ENCODE measurements at places on chromosomes 12 and 14.

DNA sequence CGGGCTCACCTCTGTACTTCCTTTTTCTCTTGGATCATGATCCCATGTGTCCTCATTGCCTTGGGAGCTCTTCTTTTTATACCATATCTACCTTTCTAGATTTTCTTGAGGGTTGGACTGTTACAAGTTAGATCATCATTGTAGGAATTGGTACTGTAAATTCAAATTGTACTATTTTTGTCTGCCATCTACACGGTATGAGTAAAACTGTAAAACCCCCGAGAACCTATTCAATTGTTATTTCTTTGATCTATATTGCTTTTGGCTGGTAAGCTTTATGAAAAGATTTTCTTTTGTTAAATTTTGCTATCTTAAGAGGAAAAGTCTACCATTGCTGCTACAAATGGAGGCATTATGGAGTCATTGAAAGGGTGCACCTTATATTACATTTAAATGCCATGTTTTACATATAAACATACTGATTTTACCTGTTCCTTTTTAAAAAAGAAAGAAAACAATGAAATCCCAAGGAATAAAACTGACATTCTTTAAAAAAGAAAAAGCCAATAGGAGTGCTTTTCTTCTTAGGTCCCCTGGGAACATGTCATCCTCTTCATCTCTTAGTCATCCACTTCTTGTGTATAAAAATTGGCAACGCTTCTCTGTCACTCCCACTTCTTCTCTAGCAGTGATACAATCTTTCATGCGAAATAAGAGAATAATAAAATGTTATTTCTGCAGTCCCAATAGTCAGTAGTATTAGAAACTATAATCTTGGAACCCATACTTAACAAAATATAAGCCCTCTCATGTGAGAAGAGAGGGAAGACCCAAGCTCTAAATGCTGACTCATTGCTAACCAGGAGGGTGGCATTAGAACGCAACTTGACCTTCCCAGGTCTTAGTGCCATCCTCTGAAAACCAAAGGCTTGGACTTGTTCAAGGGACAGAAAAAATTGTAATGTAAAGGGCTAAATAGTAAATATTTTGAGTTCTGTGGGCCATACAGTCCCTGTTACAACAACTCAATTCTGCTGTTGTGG lies 20.4 kb downstream of the RGS6 start:
- no peak for DNase-seq

DNA sequence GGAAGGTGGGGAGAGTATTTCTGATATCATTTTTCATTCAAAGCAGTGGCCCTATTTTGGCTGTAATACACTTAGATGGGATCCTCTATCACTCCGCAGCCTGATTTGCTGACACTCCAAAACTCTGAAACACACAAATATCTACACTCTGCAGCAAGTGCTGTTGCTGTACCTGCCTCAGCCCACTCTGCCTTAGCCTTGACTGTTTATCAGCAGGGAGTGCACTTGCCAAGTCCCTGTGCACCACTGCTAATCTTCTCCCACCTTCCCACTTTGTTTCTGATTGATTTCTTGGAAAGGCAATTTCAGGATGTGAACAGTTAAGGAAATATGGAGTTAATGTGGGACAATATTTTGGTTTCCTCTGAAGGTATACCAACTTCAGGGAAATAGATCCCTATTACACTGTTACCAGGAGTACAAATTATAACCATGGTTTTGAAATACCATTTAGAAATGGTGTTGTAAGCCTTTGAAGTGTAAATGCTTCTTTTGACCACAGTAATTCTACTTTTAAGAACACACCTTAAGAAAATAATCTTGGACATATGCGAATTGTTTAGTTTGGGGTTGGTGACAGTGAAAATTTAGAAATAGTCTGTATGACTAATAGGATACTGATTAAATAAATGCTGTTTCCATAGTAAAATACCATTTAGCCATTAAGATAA lies 59.3 kb downstream of the MBIP start:
- DNase-seq: no peak

- no peak for DNase-seq
These were observed 99.0 kb downstream of the RTN1 start for GRCh38 chr14:59771577-59771976.

GRCh38 chr12:26121323-26122060 lies 3.3 kb downstream of the BHLHE41 start:
- DNase-seq: no peak

DNA sequence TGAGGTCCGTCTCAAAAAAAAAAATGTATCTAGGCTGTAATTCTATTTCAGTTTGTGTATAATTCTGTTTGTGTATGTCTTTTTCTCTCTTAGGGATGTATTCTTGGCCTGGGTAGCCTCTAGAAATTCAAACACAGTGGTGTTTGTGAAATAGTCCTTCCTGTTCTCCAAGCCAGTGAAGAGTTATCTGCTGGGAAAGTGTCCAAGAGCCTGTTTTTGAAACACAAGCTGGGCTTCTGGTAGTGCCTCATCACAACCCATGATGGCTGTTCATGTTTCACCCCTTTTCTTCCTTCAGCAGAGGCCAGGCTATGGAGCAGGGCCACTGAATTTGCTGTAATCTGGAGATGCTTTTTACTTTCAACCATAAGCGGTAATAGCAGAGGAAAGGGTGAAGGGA lies 14.7 kb downstream of the METTL3 start:
- no peak for DNase-seq

DNA sequence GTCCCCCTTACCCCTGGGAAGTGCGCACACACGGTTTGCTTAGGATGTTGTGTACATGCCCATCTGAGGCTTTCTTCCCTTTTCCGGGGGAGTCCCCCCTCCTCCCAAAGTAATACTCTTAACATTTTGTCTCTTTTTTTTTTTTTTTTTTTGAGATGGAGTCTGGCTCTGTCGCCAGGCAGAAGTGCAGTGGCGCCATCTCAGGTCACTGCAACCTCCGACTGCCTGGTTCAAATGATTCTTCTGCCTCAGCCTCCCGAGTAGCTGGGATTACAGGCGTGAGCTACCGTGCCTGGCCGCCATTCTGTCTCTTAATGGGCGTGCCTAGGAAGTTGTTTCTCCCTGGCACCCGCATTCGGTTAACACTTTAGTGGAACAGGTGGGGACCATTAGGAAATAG lies 4.5 kb upstream of the GMFB start:
- no peak for DNase-seq

DNA sequence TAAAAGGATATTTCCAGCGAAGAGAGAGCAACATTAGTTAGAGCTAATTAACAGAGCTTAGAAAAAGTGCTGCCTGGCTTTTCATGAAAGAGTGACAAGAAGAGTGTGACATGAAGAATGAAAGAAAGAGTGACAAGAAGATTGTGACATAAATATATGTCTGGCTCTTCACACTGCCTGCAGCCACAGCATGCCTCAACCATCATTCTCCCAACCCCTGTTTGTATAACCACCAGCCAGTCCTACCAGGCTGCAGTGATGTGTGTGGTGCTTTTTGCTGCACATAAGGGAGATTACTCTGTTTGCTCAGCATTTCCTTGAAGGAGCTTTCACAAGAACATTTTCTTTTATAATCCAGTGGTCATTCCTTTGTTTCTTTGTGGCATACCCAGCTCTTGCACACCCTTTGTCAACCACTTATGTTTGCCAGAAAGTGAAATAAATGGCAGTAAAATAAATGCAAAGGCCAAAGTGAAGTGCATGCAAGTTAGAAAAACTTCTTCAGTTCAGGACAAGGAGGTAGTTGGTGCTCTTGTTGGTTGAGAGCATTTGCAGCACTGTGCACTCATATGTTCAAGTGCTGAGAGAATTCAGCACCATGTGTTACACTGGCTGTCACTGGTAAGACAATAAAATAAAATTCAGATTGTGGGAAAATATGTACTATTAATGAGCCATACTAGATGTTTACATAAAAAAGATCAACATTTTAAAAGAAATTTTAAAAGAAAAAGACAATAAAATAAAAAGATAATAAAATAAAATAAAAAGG lies 50.6 kb downstream of the KIF21A start:
- DNase-seq: no peak

DNA sequence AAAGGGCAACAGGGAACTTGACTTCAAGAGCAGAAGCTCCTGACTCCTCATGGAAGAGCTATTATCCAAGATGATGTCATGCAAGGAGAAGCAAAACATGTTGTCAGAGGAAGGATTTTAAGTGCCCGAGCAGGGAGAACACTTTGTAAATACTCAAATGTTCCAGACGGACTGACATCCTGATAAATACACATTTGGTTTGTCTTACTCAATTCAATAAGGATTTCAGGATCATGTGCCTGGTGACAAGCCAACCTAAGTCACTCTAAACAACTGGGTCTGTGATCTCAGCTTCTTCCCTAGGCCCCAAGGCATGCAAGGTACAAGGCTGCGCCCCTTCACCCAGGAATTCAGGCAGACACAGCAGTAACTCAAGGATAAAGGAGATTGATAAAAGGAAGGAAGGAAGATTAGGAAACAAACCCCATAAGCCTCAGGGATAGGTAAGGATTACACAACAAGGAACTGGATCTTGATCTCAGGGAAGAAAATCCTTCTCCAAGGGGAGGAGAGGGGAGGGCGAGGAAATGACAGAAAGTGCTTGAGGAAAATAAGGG lies 26.8 kb upstream of the CEBPE start:
- no peak for DNase-seq

GRCh38 chr12:109775172-109775881 lies 57.9 kb downstream of the TRPV4 start:
- peak; percentile 39 for DNase-seq

DNA sequence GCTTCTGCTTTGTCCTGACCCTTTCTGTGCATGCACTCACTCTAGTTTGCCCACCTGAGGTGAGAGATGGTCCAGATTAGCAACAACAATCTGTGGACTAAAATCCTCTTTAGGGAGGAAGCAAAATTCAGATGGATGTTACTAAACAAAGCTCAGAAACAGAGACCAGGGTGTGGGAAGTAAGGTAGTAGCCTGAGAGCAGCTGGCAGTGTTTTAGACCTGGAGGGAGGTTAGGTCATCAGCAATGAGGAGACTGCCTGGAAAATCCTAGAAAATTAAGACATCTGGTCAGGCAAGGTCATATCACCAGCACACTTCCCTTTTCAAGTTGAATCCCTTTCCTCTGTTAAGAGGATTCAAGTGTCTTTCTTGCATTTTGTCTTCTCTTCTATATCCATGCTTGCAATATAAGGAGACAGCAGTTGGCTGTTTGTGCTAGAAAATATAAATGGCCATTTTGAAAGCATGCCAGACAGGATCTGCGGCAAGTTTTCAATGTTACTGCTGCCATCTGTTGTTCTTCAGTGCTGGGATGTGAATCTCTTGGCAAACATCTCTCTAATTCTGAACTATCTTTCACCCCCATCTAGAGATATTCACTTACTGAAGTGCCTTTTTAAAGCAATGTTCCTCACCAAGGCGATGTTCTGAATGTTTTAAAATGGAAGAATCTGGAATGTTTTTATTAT lies 266.4 kb downstream of the NAV3 start:
- DNase-seq: no peak

- no peak for DNase-seq
These were observed 24.7 kb upstream of the MAP1LC3B2 start for GRCh38 chr12:116534311-116535121.

GRCh38 chr14:100224229-100224866 lies 14.6 kb upstream of the YY1 start:
- DNase-seq: no peak

- DNase-seq: no peak
These were observed 326.9 kb upstream of the SFSWAP start for GRCh38 chr12:131383741-131384543.

DNA sequence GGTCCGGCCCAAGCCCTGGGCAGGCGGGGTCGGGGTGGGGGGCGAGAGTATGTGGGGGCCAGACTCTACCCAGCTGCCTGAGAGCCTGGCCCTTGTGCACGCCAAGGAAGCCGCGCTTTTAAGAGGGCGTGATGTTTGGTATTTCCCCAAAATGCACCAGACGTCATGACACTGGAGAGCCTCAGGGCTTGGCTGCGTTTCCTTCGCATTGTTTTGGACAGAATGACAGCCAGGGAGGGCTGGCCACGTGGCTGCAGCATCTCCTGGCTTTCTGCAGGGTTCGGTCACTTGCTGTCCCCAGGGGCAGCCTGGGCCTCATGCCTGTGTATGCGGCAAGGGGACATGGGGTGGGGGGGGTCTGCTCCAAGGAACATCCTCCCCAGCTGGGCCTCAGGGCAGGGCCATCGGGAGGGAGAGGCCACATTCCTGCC lies 16.1 kb upstream of the NUDT14 start:
- no peak for DNase-seq

GRCh38 chr12:5690240-5690639 lies 254.8 kb downstream of the ANO2 start:
- no peak for DNase-seq

DNA sequence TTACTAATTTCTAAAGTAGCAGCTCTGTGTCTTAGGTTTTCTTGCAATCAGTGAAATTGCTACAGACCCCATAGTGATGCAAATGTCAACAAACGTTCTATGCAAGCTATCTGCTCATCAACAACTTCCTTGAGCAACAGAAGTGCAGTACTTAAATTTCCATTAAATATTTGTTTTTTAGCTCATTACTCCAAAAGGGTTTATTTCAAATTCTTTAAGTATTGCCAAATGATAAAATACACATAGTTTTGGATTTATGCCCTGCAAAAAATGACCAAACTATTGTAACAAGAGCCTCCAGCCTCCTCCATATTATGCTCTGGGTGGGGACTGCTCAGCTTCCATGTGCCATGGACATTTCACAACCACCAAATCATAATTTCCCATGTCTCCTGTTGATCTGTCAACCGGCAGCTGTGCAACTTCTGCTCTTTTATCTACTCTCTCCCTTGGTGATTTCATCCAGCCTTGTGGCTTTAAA lies 4.4 kb downstream of the BDKRB1 start:
- no peak for DNase-seq

- DNase-seq: no peak
These were observed 120.4 kb upstream of the KRR1 start for GRCh38 chr12:75631831-75632230.

GRCh38 chr12:98344046-98344930 lies 171.1 kb upstream of the TMPO start:
- DNase-seq: no peak

DNA sequence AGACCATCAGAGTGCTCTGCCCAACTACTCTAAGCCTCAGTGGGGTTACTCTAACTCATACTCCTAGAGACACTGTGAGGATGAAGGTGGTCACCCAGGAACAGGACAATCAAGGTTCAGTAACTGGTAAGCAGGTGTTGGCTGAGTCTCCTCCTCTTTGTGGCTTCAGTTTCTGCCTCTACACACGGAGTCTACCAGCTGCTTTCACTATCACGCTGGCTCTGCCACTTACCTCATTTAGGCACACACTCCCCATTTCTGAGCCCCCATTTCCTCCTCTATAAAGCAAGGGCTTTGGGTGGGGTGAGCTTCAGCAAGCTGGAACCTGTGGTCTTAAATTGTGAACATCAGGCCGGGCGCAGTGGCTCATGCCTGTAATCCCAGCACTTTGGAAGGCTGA lies 7.3 kb upstream of the TCHP start:
- DNase-seq: no peak

DNA sequence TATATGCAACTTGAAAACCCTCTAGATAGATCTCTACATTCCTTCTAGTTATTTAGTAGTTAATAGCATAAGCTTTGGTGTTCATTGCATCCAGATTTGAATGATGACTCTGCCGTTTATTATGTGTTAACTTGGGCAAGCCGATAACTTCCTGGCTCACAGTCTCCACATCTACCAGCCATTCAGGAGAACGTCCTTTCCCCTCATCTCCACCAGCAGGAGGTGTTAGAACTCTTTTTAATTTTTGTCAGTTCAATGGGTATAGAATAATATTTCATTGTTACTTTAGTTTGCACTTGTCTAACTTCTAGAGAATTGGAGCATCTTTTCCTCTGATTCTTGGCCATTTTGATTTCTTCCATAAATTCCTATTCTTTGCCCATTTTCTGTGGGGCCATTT lies 30.0 kb upstream of the WSCD2 start:
- DNase-seq: no peak

All from stimulated activated CD8-positive, alpha-beta memory T cell treated with anti-CD3 and anti-CD28 coated beads, Interleukin-7, amount 100 ng/mL, for 1 hour (primary cell).